CD4-positive, alpha-beta T cell treated with Interleukin-15 for 1 hour (primary cell): ENCODE measurements at places on chromosomes 4 and X.

GRCh38 chrX:148865277-148866210 is 365.1 kb downstream of the AFF2 start:
- no peak for DNase-seq

GRCh38 chr4:41241919-41242318 is 14.8 kb upstream of the UCHL1 start:
- no peak for DNase-seq

DNA sequence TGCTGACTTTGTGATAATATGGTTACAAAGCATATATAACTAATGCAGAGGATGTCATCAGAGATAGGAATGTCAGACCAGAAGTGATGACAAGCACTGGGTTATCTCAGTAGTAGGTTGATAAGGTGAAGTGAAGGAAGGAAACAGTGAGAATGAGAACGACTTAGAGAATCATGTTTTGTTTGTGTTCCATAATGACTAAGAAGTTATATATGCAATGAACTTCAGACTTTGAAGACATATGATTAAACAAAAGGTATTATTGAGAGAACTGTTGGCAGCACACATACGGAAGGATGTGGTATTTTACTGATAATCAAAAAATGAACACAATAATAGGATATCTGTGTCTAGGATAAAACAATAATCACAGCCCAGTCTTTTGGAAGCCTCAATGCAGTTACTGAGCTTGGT is 18.3 kb upstream of the HHIP start:
- no peak for DNase-seq

- DNase-seq = no peak
Observed at GRCh38 chr4:113869743-113870375, 108.3 kb upstream of the CAMK2D start.

DNA sequence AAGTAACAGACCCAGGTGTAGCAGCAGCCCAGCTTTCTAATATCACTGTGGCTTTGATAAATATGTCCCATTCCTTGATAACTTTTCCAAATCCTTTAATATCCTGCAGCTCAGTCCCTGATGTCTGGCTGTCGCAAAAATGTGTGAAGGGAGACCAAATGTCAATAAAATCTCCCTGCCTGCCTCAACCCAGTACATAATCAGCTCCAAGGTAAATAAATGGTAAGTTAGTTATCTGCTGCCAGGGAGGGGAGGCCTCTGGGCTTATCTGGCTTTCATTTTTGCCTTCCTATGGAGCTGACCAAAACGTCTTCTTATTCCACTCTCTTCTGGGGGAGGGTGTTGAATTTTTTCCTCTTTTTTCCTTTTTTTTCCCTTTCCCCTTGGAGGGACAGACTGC is 630.6 kb downstream of the MID1IP1 start:
- no peak for DNase-seq

DNA sequence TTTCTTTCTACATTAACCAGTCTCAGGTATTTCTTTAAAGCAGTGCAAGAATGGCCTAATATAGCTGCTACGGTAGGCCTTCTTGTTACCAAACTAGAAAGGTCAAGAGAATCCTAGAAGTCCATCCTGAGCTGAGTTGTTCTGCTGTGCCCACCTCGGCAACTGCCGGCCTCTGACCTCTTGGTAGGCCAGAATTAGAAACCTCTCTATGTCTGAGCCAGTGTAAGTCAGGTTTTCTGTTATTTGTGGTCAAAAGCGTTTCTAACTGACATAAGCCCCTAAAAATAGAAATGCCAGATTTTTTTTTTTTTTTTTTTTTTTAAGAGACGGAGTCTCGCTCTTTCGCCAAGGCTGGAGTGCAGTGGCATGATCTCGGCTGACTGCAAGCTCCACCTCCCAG is 43.1 kb downstream of the SOWAHB start:
- DNase-seq = no peak

DNA sequence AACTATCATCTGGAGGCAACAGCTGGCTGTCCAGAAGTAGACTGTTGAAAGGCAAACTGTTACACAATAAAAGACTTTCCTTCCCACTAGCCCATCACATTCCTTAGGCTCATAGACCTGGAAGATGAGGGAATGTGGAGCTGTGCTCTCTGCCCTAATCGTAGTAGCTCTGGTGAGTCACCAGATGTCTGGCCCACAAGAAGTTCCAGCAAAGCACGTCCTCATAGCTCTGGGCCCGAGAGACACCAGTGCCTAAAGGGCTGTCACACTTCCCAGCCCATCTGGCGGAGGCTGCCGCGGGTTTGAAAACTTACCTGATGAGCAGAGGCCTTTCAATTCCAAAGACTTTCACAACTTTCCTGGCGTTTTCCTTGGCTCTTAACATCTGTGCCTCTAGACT is 81.7 kb upstream of the STOX2 start:
- no peak for DNase-seq

- DNase-seq = no peak
Observed at GRCh38 chr4:40729555-40729954, 20.2 kb upstream of the NSUN7 start.

DNA sequence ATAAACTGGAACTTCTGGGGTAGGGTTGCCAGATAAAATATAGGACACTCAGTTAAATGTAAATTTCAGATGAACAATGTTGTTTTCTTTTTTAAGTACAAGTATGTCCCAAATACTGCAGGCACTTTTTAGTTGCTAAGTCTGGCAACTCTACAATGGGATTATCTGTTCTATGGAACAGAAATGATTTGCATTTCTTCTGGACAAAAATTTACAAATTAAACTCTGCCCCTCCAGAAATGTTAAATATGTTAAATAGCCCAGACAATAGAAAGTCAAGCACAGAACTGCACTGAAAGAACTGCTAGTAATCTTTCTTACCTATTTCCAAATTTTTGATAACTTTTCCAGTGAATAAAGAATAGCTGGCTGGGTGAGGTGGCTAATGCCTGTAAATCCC is 140.1 kb upstream of the DDX53 start:
- DNase-seq = no peak

- DNase-seq = no peak
Observed at GRCh38 chr4:54660591-54660990, 2.8 kb downstream of the KIT start.

GRCh38 chr4:138805736-138806135 is 209.8 kb upstream of the NOCT start:
- no peak for DNase-seq

DNA sequence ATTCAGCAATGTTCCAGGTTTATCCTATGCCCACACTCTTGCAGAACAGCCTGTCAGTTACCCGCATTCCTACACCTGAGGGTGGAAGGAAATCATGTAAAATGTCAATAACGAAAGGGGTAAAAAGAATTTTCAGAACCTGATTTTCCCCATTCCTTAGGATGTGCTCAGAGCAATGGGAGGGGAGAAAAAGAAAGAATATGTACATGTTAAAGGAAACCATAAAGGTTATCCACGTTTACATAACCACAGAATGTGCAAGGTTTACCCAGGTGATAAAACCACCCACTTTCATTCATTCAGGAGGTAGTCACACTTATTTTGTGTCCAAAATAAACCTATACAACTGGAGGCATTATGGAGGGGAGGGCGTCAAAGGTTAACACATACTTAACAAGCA is 335.5 kb downstream of the ZNF674 start:
- DNase-seq = no peak

- DNase-seq = no peak
Observed at GRCh38 chr4:121697564-121697963, 784 bp upstream of the ANXA5 start.

DNA sequence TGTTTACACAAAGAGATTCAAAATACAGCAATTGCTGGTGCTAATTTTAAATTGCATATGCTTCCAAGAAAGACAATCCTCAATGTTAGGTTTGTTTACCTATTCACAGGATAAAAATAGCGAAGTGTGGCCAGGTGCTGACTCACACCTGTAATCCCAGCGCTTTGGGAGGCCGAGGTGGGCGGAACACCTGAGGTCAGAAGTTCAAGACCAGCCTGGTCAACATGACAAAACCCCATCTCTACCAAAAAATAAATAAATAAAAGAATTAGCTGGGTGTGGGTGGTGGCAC is 77.7 kb downstream of the OPHN1 start:
- DNase-seq = no peak

- peak; percentile 97 for DNase-seq
Observed at GRCh38 chr4:56435140-56435926, at the start of gene PPAT. TSS of gene PPAT (minus strand) at chr4:56435615. CDS start at chr4:56435477, 138 bp downstream.

- no peak for DNase-seq
Observed at GRCh38 chr4:176708771-176709311, 83.9 kb downstream of the VEGFC start.

GRCh38 chr4:69708211-69708610 is 52.2 kb downstream of the SULT1B1 start:
- no peak for DNase-seq
